ENCODE measurements at places on chromosomes 3 and 15.

DNA sequence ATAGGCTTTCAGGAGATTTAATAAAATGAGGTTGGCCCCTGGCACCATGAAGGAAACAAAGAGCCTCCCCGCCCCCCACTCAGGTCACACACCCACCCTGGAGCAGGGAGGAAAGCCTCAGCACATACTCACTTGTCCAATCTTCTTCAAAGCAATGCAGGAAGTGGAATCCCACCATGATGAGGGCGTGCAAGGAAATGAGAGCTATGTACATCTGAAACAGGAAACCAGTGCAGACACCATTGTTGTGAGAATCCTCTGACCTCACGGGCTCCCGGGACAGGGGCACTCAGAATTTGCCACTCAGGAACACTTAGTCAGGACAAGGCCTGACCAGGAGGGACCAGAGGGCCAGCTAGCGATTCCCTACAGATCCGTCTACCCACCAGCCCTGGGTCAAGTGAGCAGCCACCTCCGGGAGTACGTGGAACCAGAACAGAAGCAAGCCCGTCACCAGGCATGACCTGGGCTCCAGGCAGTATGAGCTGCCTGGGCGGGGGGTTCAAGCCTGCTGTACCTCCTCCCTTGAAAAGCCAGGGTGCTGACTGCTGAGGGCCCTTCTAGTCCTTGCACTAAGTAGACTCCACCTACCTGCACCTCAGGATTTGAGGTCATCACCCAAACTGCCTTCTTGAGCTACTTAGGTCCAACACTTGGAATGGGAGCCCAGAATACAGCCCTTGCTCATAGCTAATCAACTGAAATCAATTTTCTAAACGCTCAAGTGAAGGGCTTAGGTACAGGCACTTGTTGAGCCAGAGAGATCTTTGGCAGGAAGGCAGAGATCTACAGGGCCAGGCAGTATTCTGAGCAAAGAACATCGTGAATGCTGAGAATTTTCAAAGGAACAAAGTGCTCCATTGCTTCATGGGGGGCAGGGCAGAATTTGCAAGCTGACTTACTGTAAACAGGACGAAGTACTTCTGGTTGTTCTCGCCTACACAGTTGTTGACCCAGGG is 42.7 kb downstream of the ZDHHC3 start:
- no peak for DNase-seq

DNA sequence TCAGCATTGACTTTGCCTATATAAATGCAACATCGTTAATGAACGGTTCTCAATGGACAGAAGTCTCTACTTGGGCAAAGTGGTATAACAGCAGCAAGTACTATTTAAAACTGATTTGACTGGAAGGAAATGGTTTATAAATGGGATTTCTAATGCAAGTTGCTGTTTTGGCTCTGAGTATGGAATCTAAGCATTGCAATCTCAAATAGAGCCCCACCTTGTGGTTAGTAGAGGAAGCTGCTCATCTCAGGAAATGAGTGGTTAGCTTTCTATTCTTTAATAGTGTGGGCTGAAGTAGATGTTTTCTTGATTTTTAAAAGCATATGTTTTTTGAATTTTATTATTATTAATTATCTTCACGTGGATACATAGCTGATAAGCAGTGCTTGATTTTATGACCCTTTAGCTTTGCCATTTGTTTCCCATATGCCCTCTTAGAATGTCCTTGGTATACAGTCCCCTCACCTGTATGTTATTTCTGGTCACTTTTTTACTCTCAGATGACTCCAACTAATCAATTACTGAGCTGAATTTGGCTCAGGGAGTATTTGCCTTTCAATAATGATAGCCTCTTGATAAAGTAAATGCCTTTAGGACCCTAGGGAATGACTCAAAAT is 67.1 kb downstream of the OXSM start:
- DNase-seq: peak; percentile 71

DNA sequence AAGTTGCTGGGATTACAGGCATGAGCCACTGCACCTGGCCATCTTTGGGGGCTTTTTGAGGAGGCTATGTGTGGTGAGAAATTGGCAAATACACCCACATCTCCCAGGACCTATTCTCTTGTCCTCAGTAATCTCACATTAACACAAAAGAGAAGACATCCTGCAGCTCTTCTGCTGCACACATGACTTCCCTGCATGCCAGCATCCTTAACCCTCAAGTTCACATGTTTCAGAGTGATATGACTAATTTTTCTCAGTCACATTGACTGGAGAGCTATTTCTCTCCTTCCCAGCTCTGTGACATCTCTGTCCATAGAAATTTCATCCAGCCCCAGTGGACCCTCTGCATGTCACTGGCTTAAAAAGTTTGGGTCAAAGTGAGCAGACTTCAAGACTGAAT is 1.9 kb upstream of the SKIC8 start:
- no peak for DNase-seq

DNA sequence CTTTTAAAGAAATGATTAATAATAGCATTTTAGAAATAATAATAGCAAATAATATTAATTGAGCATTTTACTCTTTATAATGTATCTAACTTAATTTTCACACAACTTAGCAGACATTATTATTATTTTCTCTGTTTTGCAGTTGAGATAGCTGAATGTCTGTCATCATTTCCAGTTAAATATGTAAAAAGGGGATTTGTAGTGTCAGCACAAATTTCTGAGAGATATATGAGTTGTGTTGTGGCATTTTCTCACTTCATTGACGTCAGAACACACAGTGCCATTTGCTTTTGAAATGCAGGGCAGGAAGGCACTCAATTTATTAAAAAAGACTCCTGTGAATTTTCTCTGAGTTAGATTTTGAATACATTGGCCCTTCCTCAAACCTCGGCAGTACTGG is 111.0 kb downstream of the GRM7 start:
- no peak for DNase-seq

DNA sequence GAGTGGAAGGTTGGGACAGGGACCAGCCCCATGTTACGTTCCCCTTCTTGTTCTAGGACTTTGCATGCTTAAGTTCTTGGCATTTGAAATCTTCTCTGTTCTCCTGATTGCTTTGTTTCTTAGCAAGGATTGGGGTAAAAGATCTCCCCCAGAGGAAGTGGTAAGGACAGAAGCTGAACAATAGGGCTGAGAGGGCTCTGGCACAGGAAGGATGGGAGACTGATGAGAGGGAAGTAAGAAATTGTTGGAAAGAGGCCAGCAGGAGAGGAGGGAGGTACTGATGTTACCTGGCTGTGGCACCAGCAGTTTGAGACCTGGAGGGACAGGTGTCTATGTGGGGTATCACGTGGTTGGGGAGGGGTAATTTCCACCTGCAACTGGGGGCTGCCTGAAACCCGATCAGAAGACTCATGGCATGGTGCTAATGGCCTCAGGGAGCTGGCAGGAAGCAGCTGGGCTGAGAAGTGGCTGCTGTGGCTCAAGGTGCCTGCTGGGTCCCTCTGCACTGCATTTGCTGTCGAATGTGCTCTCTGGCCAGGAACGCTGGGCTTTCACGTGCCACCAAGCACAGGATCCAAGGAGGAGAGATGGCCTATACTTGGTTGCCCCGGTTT is 108.4 kb downstream of the LSM3 start:
- DNase-seq: no peak

DNA sequence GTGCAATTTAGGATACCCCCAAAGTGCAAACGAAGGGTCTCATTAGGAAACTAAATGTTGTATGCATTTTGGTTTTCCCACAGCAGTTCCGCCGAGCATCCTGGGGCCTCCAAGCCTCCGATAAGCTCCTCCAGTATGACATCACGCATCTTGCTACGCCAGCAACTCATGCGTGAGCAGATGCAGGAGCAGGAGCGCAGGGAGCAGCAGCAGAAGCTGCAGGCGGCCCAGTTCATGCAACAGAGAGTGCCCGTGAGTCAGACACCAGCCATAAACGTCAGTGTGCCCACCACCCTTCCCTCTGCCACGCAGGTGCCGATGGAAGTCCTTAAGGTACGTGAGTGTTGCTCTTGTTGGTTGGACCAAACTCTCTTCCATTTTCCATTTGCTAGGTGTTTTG is 120.5 kb upstream of the SAMMSON start:
- no peak for DNase-seq
